ENCODE measurements at places on chromosomes 7 and 10. TPM values are rescaled to one million over a fixed set of nuclear protein-coding genes. Genes with fewer than 3 reads are reported as not detected.

Gene VAX1
- total RNA-seq, result 26.3 TPM

DNA sequence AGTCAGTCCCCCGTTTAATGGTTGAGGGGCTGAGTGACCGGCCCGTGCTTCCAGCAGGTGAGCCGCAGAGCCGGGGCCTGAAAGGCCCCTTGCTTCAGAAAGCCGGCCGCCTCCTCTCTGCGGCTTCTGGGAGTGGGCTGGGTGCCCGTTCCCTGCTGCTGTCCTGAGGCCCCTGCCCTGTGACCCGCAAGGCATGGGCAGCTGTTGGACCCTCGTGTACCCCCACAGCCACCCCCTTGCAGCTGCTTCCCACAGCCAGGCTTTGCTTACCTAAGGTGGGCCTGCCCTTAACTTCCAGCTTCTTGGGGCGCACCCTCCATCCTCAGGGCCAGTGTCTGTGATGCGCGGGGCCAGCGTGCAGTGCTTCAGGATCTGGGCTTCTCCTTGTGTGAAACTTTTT, 26.6 kb downstream of the PFKFB3 start:
- no peak for DNase-seq

Gene ZNF138
- 14.7 TPM for total RNA-seq

- DNase-seq, result no peak
Measured at GRCh38 chr7:99731638-99732374, 3.2 kb downstream of the CYP3A7 start.

DNA sequence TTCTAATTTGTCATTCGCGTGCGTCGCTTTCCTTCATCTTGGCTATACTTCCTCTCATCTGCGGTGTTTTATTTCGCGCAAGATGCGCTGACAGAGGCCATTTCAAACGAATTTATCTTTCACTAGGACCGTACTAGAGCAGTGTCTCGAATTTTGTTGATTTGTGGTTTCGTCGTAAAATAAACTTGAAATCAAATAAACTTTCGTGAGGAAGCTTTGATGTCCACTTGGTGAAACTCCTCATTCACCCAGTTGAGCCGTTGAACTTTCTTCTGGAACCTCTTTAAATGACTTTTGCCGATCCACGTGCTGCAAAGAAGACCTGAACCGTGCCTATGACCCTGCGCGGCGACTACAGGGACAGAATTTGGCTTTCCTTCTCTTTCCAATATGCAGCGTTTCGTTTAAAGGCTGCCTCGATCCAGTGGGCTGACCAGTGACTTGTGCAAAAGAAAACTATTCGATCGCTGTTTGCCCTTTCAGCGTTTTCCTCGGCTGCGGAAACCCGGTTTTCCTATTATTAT, 163.9 kb upstream of the PPP1R3A start:
- DNase-seq, result no peak

- DNase-seq, result peak; percentile 30
Measured at GRCh38 chr7:116809636-116810266, 52.6 kb upstream of the CAPZA2 start.

- no peak for DNase-seq
Measured at GRCh38 chr7:139958599-139959284, 104.0 kb downstream of the PARP12 start.

Gene PRF1
- total RNA-seq, result not detected

- no peak for DNase-seq
Measured at GRCh38 chr7:117587931-117588330, 108.1 kb downstream of the CFTR start.

Gene C10orf67
- not detected for total RNA-seq

DNA sequence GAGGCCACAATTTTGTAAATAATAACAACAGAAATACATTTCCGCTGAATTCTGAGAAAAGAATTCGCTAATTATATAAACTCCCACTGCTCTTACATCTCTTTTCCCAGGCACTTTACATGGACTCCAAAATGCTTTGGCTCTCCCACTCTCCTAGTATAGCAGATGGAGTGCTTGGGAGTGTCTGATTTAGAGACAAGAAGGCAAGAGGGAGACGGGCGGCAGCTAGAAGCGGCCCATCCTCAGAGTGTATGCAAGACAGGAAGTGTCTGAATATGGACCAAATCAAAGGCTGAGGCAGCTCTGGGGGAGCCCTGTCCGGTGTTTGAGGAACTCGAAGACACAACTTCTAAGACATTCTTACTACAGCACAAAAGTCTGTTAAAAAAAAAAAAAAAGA, 212.1 kb downstream of the GFRA1 start:
- DNase-seq, result no peak

Gene PTEN
- 71.0 TPM for total RNA-seq

GRCh38 chr10:89414146-89414878, at the start of gene IFIT5:
TSS of gene IFIT5 (plus strand) at chr10:89414568. CDS start at chr10:89414799, 231 bp downstream.
- peak; percentile 77 for DNase-seq

GRCh38 chr10:79407423-79407796, 38.0 kb downstream of the ZCCHC24 start:
- no peak for DNase-seq

Gene RADIL
- 2.4 TPM for total RNA-seq

DNA sequence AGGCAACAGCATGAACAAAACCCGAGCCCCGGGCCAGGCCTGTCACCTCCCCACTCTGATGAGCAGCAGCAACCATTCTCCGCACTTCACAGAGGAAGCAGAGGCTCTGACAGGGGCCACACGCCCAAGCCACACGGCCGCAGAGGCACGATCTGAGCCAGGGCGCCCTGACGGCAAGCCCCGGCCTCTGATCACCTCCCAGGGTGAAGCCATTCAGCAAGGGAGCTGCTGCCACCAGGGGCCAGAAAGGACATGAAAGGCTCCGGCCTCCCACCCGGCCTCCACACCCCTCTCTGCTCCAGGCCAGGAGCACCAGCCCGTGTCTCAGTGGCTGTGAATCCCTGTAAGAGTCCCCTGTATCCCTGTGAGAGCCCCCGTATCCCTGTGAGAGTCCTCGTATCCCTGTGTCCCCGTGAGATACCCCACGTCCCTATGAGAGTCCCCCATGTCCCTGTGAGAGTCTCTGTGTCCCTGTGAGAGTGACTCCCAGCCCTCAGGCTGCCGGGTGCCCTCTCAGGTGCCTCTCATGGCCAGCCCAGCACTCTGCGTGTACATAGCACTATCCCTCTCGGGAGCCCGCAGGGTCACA, 187.8 kb downstream of the MAD1L1 start:
- DNase-seq, result no peak

Gene SPDYE2B
- not detected for total RNA-seq

DNA sequence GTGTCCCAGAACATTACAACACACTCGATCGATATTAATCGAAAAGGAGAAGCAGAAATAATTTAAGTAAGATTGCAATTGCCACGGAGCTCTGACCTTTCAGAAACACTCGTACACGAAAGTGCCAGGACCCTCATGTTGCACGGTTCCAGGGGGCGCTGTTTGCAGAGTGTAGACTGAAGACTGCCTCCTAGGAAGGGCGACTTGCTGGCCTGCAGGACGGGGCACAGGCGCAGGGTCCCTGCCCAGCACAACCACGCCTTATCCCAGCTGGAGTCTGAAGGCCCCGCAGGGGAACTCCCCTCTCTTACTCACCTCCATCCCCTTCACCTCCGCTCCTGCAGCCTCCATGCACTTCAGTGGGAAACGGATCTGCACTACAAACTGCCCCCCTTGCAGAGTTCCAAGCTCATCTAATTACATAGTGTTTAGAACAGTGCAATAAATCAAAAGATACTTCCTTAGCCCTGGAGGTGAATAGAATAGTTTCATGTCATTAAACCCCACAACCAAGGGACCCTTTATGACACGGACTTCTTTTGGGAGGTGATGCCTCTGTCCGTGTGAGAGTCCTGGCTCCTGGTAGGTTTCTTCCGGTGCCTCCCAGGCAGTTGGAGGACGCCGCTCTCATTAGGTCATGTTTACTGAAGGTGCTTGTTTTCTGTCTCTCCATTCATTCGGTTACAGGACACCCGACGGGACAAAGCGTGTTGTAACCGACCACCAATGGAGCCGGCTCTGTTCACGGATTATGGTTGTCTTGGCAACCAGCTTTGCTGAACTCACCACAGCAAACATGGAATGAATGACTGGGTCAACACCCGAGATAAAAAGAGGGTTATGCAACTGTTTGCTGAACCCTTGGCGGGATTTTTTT, 262.2 kb downstream of the BAMBI start:
- peak; percentile 78 for DNase-seq

Gene ANKRD2
- total RNA-seq, result 0.33 TPM

Gene LEP
- not detected for total RNA-seq

Gene KNDC1
- 1.3 TPM for total RNA-seq

DNA sequence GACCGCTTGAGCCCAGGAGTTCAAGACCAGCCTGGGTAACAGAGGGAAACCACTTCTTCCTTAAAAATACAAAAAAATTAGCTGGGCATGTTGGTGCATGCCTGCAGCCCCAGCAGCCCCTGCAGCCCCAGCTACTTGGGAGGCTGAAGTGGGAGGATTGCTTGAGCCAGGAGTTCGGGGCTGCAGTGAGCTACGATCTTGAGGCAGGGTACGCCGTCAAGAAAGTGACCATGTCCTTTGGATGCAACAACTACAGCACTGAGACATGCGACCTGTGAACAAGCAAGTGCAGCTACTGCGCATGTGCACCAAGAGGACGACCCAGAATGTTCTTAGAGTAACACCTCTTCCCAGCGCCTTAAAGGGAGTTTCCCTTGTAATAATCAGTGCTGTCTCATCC, 66.6 kb upstream of the ZNF479 start:
- no peak for DNase-seq

Gene TSPAN12
- 20.3 TPM for total RNA-seq

DNA sequence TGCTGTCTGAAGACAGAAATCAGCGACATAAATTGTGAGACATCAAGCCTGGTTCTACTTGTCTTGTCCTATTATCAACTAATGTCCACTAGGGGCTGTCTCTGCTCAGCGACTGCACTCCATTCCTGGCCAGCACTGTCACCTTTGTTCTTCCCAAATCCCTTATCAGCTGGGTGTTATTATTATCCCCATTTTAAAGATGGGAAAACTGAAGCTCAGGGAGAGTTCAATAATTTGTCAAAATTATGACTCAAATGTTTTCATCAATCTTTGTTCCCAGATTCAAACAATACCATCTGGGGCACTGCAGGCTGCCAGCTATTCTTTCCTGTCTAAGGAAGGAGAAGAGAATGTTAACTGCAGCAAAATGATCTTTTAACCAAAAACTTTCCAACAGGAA, 431.6 kb upstream of the NFE2L3 start:
- DNase-seq, result no peak

GRCh38 chr10:48287417-48288391, 13.2 kb upstream of the FRMPD2 start:
- no peak for DNase-seq

Gene GIMAP7
- total RNA-seq, result 2.2 TPM

Gene TDRD1
- 0.18 TPM for total RNA-seq

GRCh38 chr7:25852211-25852938, 299.6 kb upstream of the NFE2L3 start:
- peak; percentile 54 for DNase-seq

DNA sequence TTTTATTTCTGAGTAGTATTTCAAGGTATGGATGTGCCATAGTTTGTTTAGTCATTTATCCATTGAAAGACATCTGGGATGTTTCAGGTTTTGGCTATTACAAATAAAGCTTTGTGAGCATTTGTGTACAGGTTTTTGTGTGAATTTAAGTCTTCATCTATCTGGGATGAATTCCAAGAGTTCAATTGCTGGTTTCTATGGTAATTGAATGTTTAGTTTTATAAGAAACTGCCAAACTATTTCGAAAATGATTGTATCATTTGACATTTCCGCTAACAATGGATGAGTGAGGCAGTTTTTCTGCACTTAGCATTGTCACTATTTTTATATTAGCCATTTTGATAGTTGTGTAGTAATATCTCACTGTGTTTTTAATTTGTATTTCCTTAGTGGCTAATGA, 99.4 kb downstream of the WDFY4 start:
- no peak for DNase-seq

- no peak for DNase-seq
Measured at GRCh38 chr7:77627309-77627676, 69.0 kb upstream of the RSBN1L start.

- no peak for DNase-seq
Measured at GRCh38 chr10:71131508-71132088, 80.8 kb upstream of the UNC5B start.

- no peak for DNase-seq
Measured at GRCh38 chr7:20776214-20776911, 10.3 kb downstream of the SP8 start.

- DNase-seq, result no peak
Measured at GRCh38 chr10:7787150-7787856, 490 bp downstream of the KIN start.

DNA sequence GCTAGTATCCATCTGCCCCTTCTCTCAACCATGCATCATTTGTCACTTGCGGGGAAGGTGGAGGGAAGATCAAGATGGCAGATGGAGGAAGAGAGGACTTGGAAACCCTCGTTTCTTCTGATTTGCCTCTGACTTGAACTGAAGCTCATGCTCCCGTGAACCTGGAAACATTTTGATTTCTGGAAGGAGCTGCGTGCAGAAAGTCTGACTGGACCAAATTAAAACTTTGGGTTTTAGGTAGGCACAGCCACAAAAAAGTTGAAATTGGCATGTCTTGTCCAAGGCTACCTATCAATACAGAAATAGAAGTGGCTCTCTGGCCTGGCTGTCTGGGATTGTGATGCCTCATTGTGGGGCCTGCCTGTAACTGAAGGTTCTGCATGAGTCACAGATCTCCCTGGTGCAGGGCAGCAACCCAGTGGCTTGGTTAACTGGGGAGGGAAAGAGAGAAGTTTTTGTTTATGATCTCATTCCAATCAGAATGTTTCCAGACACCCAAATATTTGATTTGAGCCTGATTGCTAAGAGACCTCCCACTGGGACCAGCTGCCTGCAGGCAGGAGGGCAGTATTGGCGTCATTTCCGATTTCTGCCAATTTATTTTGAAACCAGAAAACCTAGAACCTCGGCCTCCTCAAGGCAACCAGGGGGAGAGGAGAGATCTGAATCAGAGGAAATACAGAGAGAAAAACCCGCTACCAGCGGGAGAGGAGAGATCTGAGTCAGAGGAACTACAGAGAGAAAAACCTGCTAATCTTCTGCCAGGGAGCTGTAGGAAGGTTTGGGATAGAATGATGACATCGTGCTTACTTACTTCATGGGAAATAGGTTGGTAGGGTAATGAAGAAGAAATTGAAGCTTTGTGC, 363.6 kb downstream of the ANKRD30A start:
- DNase-seq, result no peak

GRCh38 chr10:26031300-26031699, 97.3 kb downstream of the MYO3A start:
- DNase-seq, result no peak

- DNase-seq, result no peak
Measured at GRCh38 chr10:12589291-12589690, 239.9 kb downstream of the CAMK1D start.

DNA sequence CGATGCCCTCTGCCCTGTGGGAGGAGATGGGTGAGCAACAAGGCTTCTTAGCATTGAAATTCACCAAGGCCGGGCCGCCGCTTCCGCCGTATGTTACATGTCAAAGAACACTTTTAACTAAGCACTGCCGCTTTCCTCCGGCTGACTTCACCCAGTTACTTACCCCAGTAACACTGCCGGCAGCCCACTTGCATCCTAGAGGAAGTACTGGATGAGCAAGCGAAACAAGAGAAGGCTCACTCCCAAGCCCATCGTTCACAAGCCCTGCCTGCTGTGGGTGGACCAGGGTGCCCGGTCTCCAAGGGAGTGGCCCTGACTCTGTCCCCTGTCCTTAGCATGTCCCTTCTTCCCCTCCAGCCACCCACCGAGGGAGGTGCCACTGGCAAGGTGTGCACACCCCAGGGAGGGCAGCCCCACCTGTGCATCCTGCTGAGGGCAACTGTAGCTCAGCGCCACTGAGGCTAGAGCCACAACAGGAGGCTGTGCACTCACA, 73.1 kb upstream of the EBF3 start:
- DNase-seq, result no peak
